ENCODE measurements at places on chromosomes 1 and 21.

DNA sequence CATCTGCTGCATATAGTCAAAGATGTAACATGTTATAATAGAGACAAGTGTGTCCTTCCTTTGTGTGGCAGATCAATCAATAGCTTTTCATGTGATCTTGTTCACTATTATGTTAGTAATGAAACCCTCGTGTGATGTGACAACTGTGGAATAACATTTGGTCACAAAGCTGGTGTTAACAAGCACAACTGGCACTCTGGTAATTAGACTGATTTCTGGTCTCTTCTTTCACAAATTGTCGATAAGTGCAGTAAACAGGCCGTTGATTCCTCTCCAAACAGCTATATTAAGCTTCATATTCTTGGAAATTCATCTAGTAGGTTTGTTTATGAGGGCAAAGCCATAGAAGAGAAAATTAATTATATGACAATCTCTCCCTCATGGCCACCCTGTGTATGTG, 616.7 kb upstream of the PTBP2 start:
- DNase-seq = no peak

DNA sequence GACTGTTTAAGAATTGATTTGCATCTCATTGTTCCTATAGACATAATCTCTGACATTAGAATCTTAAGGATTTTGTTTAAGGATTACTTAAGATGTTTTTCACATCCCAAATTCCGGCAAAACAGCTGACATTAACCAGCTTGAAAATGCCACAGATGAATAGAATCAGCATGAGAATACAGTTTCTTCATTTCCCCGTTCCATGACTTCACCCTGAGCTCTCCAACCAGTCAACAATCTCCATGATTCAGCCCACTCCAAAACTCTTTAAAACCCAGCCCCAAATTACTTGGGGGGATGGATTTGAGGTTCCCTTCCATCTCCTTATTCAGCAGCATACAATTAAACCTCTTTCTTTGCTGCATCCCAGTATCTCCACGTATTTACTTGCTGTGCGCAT, 201.0 kb downstream of the LYPLAL1 start:
- DNase-seq = peak; percentile 32

GRCh38 chr1:182589520-182589919, 464 bp upstream of the RNASEL start:
- no peak for DNase-seq

- DNase-seq = no peak
These were observed 6.6 kb upstream of the TRAF3IP3 start for GRCh38 chr1:209749205-209749604.

DNA sequence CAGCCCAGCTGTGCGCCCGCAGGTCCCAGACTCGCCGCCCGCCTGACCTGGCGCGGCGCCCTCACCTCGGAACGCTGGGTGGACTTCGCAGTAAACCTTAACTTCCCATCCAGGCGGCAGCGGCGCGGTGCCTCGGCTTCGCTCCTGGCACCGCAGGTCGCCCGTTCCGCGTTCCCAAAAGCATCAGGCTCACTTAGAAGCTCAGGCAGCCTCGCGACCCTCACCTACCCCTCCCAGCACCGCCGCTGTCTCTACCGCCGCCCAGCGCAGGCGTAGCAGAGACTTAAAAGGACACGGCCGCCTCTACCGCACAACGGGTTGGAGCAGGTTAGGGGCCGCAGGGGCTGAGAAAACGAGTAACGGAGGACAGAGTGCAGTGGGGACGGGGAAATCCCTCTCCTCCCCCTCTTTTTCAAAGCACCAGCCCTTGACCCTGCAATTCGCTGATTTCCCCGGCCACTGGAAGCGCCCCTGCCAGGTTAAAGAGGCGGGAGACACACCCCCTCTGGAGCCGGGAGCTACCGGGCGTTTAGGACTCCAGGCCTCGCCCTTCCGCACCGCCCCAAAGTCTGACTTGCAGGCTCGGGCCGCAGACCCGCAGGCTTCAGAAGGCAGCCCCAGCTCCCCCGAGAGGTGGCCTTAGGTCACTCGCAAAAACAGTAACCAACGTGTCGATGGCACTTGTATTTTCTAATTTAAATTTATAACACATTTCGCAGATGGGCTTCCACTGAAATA, 328.5 kb downstream of the FAM72C start:
- no peak for DNase-seq

DNA sequence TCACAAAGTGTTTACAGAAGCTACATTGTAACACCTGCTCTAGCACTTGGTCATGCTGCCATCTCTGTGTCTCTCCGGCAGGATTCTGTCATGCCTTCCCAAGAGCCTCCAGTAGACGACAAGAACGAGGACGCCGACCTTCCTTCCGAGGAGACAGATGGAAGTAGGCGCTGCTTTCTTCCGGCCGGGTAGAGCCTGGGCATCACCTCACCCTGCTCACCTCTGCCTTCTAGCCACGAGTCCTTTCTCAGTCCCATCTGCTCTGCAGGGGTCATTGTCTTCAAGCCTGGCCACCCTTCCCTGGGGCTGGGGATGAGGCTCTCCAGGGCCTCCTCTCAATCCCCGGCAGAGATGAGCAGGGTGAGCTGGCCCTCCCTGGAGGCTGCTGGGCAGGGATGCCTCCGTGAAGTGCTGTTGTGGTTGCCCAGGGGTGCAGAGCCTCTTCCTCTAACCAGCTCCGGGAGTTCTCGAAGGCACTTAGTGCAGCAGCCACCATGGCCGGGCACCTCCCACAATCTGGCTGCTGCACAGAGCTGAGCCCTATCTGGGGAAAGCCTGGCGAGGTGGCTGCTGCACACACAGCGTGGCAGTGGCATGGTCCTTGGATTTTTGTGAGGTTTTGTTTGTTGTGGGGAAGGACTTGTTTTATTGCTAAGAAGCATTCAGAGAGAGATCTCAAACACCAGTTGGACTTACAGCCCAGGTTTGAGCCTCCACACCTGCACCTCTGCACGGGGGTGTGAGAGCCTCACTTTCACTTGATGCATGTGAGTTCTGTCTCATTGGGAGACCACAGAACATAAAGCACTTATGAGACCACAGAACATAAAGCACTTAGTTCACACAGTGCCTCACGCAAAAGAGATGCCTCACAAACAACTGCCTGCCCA, 48.4 kb downstream of the FAAP20 start:
- DNase-seq = no peak

DNA sequence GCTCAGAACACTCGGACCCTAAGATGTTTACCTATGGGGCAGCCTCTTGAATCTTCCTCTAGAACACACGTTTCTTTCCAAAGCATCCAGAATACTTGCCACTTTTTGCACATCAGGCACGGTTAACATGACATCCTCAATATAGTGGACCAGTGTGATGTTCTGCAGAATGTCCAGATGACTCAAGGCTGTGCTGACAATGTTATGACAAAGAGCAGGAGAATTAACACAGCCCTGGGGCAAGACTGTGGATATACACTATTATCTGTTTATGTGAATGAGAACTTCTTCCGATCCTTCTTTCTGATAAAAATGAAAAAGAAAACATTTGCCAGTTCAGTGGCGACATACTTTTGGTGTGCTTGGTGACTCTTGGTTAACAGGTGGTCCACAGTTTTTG, 154.3 kb downstream of the PDE4B start:
- no peak for DNase-seq

GRCh38 chr1:239293350-239294110, 92.8 kb upstream of the CHRM3 start:
- no peak for DNase-seq

GRCh38 chr1:156052862-156053767, 483 bp downstream of the UBQLN4 start:
- no peak for DNase-seq

DNA sequence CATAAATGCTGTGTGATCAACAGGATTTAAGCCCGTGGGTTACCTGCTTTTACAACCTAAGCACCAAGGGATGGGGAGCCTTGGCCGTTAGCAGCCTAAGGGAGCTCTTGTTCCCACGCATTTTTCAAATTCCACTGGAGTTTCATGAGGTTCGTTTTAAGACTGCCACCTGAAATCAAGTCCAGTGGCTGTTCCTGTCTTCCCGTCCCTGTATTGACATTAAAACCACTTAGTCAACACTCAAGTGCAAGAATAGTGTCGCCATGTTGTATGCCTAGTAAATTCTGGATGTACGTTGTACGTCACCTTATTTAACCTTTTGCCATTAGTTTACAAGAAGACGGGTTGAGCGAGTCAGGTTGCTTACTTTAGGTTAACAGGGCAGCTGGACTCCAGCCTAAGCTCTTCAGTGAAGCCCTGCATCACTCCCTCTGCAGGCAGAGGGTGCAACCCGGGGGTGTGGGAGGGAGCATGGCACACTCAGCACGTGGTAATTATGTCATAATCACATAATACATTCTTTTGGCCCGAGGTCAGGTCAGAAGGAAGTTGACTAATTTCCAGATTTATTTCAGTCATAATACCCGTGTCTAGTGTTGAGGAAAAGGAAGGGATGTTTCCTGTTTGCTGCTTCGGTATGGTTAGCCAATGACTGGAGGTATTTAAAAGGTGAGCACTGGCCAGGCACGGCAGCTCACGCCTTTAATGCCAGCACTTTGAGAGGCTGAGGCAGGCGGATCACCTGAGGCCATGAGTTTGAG, 42.5 kb downstream of the CNST start:
- peak; percentile 88 for DNase-seq

Data from AG04450 (cell line).